NCI-H1105 (cell line): ENCODE measurements at places on chromosomes 7 and 10.

GRCh38 chr7:30915005-30915601 lies 3.5 kb downstream of the AQP1 start:
- DNase-seq, result no peak

DNA sequence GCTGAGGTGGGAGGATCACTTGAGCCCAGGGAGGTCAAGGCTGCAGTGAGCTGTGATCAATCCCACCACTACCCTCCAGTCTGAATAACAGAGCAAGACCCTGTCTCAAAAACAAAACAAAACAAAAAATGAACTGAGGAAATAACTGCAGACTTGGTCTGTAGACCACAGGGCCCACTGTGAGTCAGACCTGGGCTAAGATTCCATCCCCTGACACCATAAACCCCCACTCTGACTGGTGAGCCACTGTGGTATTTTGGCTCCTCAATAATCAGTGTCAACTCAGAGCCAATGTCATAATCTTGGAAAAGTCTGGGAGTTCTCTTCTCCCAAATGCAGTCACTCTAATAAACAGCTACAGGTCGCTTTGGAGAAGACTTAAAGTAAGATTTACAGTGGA lies 24.0 kb upstream of the ERCC6 start:
- no peak for DNase-seq

- no peak for DNase-seq
These were observed 231.8 kb upstream of the CACNA2D1 start for GRCh38 chr7:82675396-82675795.

- no peak for DNase-seq
These were observed 88.9 kb upstream of the WAC start for GRCh38 chr10:28444031-28444430.

GRCh38 chr10:94235461-94235860 lies 127.3 kb downstream of the NOC3L start:
- DNase-seq, result no peak

- DNase-seq, result peak; percentile 18
These were observed 201.0 kb upstream of the IMMP2L start for GRCh38 chr7:111763221-111763801.

GRCh38 chr10:3530783-3531645 lies 254.0 kb downstream of the KLF6 start:
- no peak for DNase-seq

GRCh38 chr10:10394933-10395658 lies 622.6 kb upstream of the CELF2 start:
- DNase-seq, result no peak

- DNase-seq, result no peak
These were observed 23.0 kb downstream of the EDRF1 start for GRCh38 chr10:125742465-125742864.

GRCh38 chr10:51767103-51767763 lies 67.8 kb upstream of the CSTF2T start:
- DNase-seq, result no peak

- DNase-seq, result no peak
These were observed 37.2 kb downstream of the ZNF33A start for GRCh38 chr10:38047666-38048065.

GRCh38 chr7:134396031-134396430 lies 62.9 kb downstream of the AKR1B1 start:
- DNase-seq, result no peak

- DNase-seq, result no peak
These were observed 534.3 kb downstream of the GRM8 start for GRCh38 chr7:126718419-126718818.

GRCh38 chr7:68679459-68680234 lies 918.6 kb upstream of the AUTS2 start:
- DNase-seq, result no peak

DNA sequence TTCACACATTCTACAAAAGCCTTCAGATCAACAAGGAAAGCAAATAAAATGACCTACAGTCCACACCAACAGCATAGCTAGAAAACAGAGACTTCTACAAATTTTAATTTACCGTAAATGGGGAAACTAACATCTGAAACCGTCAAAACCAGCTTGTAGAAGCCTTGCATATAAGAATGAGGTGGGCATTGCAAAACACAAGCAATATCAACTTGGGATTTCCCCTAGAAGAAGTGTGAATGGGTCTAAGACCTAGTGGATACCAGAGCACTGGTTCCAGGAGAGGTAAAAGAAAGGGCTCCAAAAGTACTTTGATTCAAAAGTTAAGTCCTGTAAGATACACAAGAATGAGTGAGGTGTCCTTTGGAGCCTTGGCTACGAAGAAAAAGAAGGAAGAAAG lies 18.7 kb downstream of the RTKN2 start:
- no peak for DNase-seq

DNA sequence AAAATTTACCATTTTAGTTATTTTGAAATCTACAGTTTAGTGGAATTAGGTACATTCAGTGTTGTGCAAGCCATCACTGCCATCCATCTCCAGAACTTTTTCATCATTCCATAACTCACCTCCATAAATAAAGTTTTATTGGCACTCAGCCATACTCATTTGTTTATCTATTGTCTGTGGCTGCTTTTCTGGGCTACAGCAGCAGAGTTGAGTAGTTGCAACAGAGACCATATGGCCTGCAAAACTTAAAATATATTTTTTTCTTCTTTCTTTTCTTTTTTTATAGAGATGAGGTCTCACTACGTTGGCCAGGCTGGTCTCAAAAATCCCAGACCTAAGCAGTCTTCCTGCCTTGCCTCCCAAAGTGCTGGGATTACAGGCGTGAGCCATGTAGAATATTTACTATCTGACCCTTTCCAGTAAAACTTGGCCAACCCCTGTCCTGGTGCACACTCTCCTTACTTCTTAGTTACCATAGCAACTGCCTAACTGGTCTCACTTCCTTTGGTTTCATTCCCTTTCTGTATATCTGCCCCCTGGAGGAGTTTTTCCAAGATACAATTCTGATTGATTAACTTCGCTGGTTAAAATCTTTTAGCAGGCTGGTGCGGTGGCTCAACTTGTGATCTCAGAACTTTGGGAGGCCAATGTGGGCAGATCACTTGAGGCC lies 133.2 kb downstream of the CUX1 start:
- no peak for DNase-seq

DNA sequence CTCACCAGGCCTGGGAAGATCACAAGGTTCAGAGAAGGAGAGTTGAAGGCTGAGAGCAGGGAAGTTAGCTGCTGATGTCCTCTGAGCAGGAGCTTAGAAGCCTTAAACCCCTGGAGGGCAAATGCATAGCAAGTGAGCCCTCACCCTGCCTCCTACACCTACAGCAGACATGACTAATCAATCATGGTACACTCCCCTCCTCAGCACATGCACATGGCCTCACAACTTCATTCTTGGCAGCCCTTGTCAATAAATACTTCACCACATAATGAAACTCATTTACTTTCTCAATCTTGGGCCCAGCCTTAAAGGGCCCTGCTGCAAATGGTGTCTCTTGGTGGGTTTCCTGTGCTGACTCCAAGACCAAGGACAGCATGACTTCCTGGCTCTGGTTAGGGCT lies 12.9 kb downstream of the MMRN2 start:
- DNase-seq, result no peak

GRCh38 chr10:117137911-117138642 lies at the start of gene VAX1:
VAX1 (minus strand) TSS chr10:117138270; CDS start chr10:117138056, 214 bp downstream.
- no peak for DNase-seq

DNA sequence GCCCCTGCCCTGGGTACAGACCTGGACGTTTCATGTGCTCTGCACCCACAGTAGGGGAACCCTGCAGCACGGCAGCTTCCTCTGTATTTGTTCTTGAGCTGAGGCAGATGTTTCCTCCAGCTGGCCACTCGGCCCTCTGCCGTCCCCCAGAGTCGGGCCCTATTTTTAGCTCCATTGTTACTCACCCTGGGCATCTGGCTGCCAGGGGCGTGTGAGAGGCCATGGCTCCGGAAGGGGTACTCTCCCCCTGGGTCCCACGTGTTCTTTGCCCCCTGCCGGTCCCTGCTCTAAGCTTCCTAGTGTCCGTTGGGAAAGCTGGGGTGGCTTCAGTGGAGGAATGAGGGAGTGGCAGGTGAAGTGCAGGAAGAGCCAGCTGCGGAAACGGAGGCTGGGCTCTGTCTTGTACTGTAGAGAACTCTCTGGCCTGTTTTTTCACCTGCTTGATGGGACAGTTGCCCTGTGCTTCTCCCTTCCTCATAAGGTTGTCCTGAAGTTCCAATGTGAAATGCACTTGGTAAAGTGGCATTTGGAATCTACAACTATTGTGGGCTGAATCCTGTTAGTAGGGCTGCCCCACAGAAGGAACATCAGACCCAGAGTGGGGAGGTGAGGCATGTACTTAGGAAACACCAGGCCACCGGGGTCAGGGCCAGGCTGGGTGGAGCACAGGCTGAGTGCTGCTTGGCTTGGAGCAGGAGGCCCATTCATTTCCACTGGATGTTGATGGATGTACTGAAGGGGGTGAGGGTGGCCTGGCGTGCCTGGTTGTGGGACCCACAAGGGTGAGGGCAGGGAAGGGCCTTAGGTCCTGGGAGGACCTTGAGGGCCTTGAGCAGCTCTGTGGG lies 30.6 kb downstream of the PALD1 start:
- no peak for DNase-seq

DNA sequence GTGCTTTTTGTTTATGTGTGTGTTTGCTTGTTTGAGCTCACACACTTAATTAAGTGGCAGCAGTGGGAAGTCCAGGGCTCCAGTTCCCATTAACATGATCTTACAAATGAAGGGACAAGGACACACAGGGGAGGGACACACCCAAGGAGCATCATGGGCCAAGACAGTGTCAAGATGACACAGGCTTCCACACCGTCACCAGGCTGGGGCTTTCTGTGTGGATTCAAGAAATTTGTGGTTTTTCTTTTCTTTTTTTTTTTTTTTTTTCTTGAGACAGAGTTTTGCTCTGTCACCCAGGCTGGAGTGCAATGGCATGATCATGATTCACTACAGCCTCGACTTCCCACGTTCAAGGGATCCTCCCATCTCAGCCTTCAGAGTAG lies 173.6 kb downstream of the KIAA1217 start:
- no peak for DNase-seq

DNA sequence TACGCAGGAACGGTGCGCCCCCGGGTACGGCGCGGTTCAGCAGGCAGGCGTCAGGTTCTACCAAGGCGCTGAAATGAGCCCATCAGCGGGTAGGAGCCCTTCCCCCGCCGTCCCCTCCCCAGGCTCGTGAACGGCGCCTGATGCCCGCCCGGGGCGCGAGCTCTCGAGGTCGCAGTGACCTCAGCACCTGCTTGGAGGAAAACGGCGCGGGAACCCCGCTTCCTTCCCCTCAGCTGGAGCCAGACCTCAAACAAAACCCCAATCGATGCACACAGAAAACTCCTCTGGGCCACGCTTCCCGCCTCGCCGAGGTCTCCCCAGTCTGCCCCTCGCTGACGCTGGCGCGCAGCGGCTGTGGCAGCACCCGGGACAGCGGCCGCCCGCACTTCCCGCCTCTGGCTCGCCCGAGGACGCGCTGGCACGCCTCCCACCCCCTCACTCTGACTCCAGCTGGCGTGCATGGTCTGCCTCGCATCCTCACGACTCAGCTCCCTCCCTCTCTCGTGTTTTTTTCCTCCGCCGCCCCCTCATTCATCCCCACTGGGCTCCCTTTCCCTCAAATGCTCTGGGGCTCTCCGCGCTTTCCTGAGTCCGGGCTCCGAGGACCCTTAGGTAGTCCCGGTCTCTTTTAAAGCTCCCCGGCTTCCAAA lies 514 bp upstream of the GAD2 start:
- no peak for DNase-seq

GRCh38 chr7:124411796-124412195 lies 353.8 kb downstream of the GPR37 start:
- no peak for DNase-seq

GRCh38 chr7:129161524-129162225 lies 17.2 kb downstream of the TSPAN33 start:
- DNase-seq, result no peak

GRCh38 chr7:155763691-155764437 lies 48.4 kb downstream of the SHH start:
- DNase-seq, result no peak

DNA sequence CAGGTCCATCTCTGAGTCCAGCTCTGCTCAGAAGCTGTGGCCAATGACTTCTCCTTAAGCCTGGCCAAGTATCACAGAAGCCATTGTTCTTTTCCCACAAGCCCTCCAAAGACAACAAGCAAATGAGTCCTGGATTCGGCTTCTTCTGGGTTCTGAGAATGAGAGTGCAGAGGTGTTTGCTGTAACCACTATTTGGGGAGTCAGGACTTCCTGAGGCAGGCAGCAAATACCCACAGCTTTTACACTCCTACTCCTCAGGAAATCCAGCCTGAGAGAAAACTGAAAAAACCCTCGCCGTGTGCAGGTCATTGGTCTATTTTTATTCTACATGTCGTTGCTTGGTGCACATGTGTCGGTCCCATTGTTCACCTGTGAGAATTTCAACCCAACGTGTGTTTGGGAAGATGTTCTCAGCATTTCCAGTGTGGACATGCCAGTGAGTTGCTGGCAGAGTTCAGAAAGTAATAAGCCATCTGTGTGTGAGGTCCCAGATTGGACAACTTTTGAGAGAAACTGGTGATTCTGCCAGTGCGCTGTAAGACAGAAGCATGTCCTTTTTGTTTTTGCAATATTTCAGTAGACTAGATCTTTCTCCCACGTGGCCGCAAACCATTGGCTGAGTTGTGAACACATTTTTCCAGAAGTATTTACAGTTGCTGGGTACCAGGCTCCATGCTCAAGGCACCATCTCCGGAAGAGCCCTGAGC lies 121.6 kb upstream of the LYZL2 start:
- no peak for DNase-seq

- no peak for DNase-seq
These were observed 434.1 kb downstream of the GRM8 start for GRCh38 chr7:126818393-126819196.

- DNase-seq, result no peak
These were observed at the start of gene TFPI2 for GRCh38 chr7:93890464-93891068. TFPI2 (minus strand) TSS chr7:93890753; CDS start chr7:93890678, 75 bp downstream.

- DNase-seq, result no peak
These were observed 76.6 kb downstream of the SEMA3C start for GRCh38 chr7:80842022-80842790.

- DNase-seq, result no peak
These were observed 10.4 kb downstream of the NUB1 start for GRCh38 chr7:151351967-151352366.

- peak; percentile 46 for DNase-seq
These were observed 765 bp downstream of the SLC25A40 start for GRCh38 chr7:87875151-87876039.

DNA sequence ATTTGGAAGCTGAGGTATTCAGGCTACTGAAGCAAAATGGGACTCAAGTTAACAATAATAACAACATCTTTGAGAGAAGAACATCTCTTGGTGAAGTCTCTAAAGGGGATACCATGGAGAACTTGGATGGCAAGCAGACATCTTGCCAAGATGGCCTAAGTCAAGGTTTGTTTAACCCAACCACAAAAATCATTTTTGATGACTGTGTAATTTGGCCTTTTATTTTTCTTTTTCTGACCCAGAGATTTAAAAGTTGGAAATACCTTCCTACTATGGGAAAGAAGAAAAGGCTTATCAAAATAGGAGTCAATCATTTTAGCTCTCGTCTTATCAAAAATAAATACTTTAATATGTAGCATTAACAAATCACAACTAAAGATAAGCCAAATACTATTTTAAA lies 72.4 kb downstream of the PON1 start:
- DNase-seq, result no peak
